Activated T-cell treated with anti-CD3 and anti-CD28 coated beads for 1 hour (primary cell): ENCODE measurements at places on chromosomes 6 and 20.

DNA sequence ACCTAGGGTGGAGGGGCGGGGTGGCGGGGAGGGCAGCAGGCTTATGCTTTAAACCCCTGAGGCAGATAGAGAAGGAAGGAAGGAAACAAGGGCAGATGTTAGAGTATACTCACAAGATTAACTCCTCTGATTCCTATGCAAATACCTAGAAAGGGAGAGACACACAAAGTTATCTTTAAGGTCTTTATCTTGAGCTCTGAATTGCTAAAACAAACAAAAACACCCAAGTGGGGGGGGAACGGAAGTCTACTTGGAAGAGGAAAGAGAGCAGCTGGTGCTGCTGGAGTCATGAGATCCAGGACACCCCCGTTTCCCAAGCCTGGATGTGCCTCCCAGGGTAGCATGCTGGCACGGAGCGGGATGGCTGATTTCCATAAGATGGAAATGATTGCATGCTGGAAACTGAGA, 43.4 kb downstream of the PLAGL1 start:
- no peak for DNase-seq

DNA sequence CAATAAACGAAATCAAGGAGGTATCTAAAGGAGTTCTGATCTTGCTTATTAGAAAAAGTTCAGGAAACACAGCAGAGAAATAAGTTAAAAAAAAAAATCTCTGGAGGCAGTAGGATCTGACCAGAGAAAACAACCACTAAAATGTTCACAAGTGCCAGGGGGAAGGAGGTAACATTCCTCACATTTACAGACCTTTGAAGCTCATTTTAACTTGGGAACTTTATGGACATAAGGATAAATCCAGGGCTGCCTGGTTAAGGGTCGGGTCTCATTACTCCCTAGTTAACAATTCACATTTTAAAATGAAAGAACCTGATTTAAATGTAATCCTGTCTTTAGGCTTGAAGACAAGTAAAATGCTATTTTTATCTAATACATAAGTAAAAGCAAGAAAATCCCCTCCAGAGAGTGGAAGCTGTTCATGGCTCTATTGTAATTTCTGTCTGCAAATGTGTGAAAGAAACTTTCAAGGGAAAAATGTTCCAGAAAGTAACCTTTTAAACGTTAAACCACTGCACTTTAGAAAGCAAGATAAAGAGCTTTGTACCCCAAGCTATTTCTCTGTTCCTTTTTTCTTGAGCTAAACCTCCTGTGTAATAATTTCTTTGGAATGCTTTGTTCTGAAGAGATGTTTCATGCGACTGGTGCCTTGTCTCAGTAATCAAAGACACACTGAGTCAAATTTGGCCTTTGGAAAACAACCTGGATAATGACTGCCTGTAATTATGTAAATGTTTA, 38.2 kb downstream of the MYLIP start:
- DNase-seq: no peak

DNA sequence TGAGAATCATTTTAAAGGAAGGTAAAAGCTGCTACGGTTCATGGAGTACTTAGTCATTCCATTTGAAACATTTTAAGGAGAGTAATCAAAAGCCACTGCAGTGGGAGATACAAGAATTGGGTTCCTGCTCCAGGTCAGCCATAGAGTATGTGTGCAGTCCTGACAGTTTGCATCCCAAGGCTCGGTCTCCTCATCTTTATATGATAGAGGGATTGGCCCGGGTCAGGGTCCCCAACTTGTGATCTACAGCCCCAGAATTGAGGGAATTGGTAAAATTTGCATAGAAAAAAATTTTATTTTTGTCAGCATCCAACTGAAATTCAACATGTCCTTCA, 147.4 kb upstream of the PRND start:
- DNase-seq: no peak

- DNase-seq: no peak
Observed at GRCh38 chr6:80010288-80010687, 5.8 kb downstream of the TTK start.

DNA sequence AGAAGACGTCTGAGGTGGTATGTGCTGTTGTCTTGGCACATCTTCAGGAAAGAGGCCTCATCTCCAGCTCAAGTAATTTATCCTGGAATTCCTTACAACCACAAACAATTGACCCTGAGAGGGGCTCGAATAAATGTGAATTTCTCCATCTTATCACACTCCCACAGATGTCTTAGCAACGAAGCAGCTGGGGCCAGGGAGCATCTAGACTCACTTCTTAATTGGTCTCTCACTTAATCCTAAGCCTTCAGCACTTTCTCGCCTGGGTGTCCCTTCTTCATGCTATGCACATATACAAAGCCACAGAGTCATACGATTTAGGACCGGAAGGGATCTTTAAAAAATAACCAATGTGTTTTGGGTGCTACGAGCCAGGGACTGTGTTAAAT, 27.1 kb downstream of the PCK1 start:
- DNase-seq: no peak

DNA sequence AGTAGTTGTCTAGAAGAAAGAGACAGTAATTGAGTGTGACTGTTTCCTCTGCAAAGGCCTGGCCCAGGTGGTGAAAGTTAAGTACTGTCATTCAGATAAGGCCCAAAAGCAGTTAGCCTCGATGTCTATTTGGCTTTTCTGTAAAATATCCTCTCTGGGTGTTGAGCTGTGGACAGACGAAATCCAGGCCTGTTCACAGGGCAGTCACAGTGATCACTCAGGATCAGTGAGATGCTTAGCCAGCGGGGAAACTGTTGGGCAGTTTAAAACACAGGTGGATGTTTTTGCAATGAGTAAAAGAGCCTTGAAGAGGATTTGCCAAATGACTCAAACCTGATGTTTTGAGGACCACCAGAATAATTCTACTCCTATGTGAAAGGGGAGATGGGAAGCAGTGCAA, 22.0 kb upstream of the PRDM1 start:
- no peak for DNase-seq

- DNase-seq: no peak
Observed at GRCh38 chr6:30928677-30929076, 3.3 kb downstream of the SFTA2 start.

DNA sequence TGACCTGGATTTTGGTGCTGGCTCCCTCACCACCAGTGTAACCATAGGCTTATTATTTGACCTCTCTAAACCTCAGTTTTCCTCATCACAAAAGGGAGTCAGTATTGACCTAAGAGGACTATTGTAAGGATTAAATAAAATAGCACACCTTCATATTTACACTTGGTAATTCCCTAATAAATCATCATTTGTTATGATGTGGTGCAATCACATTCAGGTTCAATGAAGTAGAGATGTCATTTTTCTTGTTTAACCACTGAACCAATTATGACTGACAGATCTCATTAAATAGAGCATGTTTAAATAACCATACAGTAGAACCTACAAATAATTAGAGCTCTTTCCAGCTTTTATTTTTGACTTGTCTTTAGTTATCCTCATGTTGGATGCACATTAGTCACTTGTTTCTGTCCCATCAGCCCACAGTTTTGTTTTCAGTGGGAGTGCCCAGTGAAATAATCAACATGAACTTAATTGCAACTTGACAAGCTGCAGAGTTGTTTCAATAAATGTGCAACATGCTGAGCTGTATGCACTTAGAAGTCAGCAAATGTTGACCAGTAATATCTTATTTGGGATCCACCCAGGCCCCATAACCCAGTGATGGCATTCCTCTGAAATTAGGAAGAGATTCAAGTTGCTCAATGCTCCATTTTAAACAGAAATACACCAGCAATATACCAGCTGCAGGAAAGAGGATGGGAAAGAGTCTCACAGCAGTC, 451.7 kb upstream of the MARCKS start:
- DNase-seq: no peak

- DNase-seq: no peak
Observed at GRCh38 chr6:56652231-56652630, 9.5 kb upstream of the DST start.

DNA sequence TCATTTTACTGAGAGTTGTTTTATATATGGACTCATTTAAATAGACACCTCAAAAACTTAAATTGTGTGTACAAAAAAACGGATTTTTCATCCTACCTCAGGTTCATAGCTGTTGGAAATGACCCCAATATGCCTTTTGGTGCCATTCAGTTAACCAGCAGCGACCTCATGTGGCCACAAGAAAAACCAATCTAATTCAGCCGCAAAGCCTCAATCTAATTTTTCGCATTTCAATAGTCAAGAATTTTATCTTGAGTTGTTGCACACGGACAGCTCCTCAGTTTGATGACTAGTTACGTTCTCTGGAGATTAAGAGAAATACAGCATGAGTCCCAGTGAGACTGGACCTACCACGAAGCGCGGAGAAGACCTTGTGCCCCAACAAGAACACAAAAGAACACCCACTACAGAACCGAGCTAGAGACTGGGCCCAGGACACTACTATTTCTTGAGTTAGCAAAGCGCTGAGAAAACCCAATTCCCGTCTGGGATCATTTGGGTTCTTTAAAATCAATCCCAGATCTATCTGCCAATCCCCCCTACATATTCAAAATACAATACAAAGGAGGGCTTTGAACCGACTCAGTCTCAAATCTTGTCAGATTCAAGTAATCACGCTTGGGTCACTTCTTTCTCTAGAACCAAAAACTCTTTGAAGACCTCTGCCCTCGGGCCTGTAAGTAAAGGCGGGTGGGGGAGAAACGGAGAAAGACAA, 1.1 kb downstream of the TCP11 start:
- DNase-seq: peak; percentile 31

GRCh38 chr6:124536157-124536841, 425.9 kb upstream of the RNF217 start:
- DNase-seq: no peak

- DNase-seq: peak; percentile 7
Observed at GRCh38 chr20:33211817-33212424, 5.2 kb upstream of the BPIFA3 start.

DNA sequence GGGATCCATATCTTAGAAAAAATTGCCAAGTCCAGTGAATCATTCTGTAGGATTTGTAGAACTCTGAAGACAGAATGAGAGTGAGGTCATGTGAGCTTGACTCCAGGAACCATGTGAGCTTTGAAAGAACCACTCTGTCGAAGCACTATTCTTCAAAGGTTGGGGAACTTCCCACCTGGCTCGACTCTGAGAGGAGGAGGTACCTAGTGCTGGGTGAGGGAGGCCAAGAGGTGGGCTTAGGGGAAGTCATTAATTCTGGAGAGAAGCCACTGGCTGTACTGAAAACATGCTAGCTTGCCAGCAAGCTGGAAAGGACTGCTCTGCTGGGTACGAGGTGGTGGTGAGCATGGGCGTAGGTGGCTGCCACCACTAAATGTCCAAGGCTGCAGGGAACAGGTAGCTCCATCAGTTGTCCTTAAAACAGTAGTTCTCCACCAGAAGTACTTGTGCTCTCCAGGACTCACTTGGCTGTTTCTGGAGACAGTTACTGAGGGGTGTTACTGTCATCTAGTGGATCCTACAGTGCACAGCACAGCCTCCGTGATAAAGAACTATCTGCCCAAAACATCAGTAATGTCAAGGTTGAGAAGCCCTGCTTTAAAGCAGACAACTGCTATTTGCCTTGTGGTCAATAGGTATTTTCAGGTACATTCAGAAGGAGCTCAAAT, 34.7 kb upstream of the SYNJ2 start:
- DNase-seq: no peak

DNA sequence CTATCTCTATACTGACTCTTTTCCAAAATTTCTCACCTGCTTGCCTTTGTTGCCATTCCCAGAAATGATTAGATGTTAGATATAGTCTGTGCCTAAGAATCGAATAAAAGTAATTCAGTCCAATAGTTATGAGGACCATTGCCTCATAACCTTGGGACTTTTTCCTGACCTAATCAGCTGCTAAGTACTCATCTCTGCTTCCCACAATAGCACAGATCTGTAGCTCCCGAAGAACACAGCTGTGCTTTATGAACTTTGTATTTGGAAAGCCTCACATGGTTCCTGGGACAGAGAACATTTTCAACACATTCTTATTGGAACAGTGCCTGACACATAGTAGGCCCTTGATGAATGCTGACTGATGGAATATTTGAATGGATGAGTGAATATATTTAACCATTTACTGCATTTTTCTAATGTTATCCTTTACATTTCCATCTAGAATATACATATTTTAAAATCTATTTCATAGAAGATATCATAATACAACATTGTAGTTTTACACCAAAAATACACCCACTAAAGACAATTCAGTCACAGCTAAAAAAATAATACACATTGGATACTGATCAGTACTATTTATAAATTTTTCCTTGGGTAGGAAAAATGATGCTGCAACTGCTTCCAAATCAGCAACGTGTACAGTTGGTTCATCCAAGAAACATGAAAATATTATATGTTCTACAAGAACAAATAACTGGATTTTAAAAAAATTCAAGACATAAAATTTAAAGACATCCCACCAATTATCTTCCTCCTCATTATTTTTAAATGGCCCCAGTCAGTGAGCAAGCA, 53.9 kb downstream of the HS3ST5 start:
- no peak for DNase-seq

- no peak for DNase-seq
Observed at GRCh38 chr6:142401838-142402237, 100.0 kb downstream of the ADGRG6 start.

GRCh38 chr6:133595111-133595761, 293.7 kb upstream of the TCF21 start:
- DNase-seq: no peak

GRCh38 chr6:46491201-46491627, at the start of gene RCAN2:
RCAN2 (minus strand) TSS chr6:46491449.
- DNase-seq: no peak

GRCh38 chr20:5862703-5863039, 87.7 kb downstream of the TRMT6 start:
- no peak for DNase-seq

GRCh38 chr6:136890986-136891385, 31.1 kb upstream of the SLC35D3 start:
- no peak for DNase-seq

DNA sequence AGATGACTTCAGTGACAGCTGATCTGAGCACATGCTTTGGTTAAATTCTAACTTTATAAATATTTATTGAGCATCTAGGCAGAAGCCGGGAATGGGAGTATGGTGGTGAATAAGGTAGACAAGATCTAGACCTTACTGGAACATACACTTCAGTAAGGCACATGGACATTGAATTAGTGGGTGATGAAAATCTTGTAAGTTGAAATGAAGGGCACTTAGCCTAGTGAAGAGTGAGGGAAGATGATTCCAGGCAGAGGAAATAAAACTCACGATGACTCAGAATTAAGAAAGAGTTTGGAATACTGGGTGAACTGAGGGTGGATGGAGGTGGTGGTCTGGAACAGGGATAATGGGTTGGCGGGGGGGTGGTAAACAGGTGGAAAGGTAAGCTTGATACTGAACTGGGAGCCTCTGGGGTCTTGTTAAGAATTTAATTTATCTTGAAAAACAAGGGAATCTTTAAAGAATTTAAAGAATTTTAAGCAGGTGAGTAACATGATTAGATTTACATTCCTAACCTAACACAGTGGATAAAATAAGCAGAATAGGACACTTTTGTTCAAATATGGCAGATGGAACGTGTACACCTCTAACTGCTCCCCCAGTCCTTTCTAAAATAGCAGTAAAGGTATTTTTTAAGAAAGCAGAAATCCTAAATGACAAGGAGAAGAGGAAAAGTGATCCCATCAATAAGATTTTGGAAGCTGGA, 75.2 kb upstream of the ARHGAP18 start:
- no peak for DNase-seq
